Activated naive CD4-positive, alpha-beta T cell treated with anti-CD3 and anti-CD28 coated beads for 36 hours (primary cell): ENCODE measurements at places on chromosomes 3 and 15. TPM values are rescaled to one million over a fixed set of nuclear protein-coding genes. Genes with fewer than 3 reads are reported as not detected.
A peak's percentile ranks its signal among the peaks of the same experiment; 100 is the strongest.

- no peaks in the 10 kb centered on the region for H3K36me3 ChIP-seq
- no peak overlapping the region for H3K27ac ChIP-seq
- no peak overlapping the region for H3K4me3 ChIP-seq
- no peak for DNase-seq
These were observed 204.4 kb upstream of the THBS1 start for GRCh38 chr15:39376371-39376909.

DNA sequence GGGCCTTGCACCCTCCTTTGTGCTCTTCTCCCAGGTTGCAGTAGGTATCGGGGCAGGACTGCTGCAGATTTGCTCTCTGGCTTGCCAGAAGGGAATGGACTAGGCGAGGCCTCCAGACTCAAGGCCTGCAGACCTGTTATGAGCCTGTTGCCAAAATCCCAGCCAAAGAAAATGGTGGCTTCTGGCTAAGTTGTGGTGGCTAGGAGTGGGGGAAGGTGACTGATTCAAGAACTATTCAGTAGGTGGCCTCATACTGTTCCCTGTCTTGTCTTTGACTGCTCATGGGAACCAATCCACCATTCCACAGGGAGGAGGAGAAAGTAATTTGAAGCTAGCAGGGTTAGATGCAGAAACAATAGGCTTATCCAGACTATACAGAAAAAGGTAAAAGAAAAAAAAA is 380.4 kb upstream of the PROK2 start:
- no peaks in the 10 kb centered on the region for H3K27me3 ChIP-seq
- DNase-seq: no peak
- H3K4me1 ChIP-seq: no peaks in the 10 kb centered on the region
- no peak overlapping the region for H3K4me3 ChIP-seq
- no peak overlapping the region for H3K27ac ChIP-seq
- no peaks in the 10 kb centered on the region for H3K36me3 ChIP-seq

- H3K4me3 ChIP-seq: no peak overlapping the region
- H3K27ac ChIP-seq: no peak overlapping the region
- H3K27me3 ChIP-seq: no peaks in the 10 kb centered on the region
- no peak for DNase-seq
- peaks cover 45% of the 10 kb centered on the region for H3K36me3 ChIP-seq
- H3K4me1 ChIP-seq: peaks cover 13% of the 10 kb centered on the region
These were observed 57.0 kb downstream of the MLH1 start for GRCh38 chr3:37050282-37050681.

- H3K4me1 ChIP-seq: peaks cover 24% of the 10 kb centered on the region
- H3K27ac ChIP-seq: no peak overlapping the region
- H3K27me3 ChIP-seq: no peaks in the 10 kb centered on the region
- no peak overlapping the region for H3K4me3 ChIP-seq
These were observed 119.4 kb downstream of the ATP10A start for GRCh38 chr15:25743548-25744275.

- peaks cover 9% of the 10 kb centered on the region for H3K36me3 ChIP-seq
- peak; percentile 45 for DNase-seq
- peaks cover 51% of the 10 kb centered on the region for H3K4me1 ChIP-seq
- no peaks in the 10 kb centered on the region for H3K27me3 ChIP-seq
- H3K4me3 ChIP-seq: no peak overlapping the region
These were observed 24.3 kb upstream of the TATDN2 start for GRCh38 chr3:10223676-10224639.

DNA sequence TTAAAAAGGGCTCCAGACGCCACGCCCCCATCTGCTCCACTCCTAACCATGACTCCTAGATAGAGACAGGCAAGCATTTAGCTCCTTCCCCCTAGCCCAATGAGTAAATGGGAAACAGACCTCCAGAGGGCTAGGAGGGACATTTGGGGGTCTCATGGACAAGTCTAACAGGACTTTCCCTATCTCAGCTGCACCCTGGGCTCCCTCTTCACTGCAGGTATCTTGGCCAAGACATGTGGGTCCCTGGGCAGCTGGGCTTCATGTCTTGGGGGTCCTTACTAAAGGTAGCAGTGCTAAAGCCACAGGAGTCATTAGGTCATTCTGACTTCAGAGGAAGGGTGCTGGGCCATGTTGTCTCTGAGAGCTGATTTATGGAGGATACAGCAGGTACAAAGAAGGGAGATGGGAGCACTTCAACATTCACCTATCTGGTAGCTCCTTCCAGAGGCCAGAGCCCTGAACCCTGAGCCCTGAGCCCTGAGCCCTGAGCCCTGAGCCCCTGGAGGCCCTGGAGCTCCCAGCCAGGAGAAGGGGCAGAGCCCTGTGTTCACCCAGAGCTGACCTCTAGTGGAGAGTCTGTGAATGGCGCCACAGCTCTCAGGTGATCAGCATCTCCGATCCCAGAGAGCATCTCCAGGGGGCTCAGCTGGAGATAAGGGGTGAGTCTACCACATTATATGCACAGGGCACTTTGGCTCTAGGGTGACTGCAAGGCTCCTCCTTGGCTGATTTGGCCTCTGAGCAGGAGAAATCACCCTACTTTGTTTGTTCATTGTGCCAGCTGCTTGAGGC is 40.1 kb upstream of the EPHB1 start:
- no peaks in the 10 kb centered on the region for H3K4me1 ChIP-seq
- peak; percentile 62 for DNase-seq
- H3K36me3 ChIP-seq: no peaks in the 10 kb centered on the region
- H3K4me3 ChIP-seq: no peak overlapping the region
- peaks cover 4% of the 10 kb centered on the region for H3K27me3 ChIP-seq

DNA sequence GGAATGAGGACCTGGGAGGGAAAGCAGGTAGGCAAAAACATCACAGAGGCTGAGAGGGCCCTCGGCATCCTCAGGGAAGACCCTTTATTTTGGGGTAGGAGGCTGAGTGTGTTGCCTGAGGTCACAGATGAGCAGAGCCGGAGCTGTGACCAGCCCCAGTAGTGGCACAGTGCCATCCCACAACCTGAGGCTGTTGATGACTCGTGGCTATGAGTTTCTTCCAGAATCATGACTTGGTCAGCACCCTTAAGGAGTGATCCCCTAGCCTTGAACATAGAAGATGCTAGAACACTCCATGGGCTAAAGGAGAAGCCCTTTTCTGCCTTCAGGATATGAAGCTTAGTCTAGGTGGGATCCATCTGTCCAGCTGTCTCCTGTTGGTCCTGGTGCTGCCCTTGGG is 19.5 kb upstream of the CXCR6 start:
- no peak for DNase-seq
- H3K27me3 ChIP-seq: no peaks in the 10 kb centered on the region
- H3K4me1 ChIP-seq: peaks cover 8% of the 10 kb centered on the region
- H3K27ac ChIP-seq: no peak overlapping the region
- no peak overlapping the region for H3K4me3 ChIP-seq
- H3K36me3 ChIP-seq: peaks cover 42% of the 10 kb centered on the region

GRCh38 chr3:114454551-114455251 is 160.9 kb downstream of the TIGIT start:
- DNase-seq: no peak
- no peaks in the 10 kb centered on the region for H3K36me3 ChIP-seq
- no peaks in the 10 kb centered on the region for H3K27me3 ChIP-seq
- no peak overlapping the region for H3K4me3 ChIP-seq
- H3K4me1 ChIP-seq: peaks cover 6% of the 10 kb centered on the region

The LDHAL6B gene
- not detected for total RNA-seq

The CDHR4 gene
- total RNA-seq: not detected

The SLC27A2 gene
- total RNA-seq: 25.2 TPM

The TMC3 gene
- total RNA-seq: not detected
